ENCODE measurements at places on chromosomes 4 and X.
A peak's percentile ranks its signal among the peaks of the same experiment; 100 is the strongest.

GRCh38 chr4:21948347-21949072 is at the start of gene KCNIP4:
KCNIP4 (minus strand) TSS chr4:21948772.
- H3K27me3 ChIP-seq, result peaks cover 19% of the 10 kb centered on the region
- H3K36me3 ChIP-seq, result no peaks in the 10 kb centered on the region
- H3K4me3 ChIP-seq, result peak within 1 kb of the TSS; percentile 16
- no peak for DNase-seq
- no peak within 1 kb of the TSS for H3K27ac ChIP-seq

DNA sequence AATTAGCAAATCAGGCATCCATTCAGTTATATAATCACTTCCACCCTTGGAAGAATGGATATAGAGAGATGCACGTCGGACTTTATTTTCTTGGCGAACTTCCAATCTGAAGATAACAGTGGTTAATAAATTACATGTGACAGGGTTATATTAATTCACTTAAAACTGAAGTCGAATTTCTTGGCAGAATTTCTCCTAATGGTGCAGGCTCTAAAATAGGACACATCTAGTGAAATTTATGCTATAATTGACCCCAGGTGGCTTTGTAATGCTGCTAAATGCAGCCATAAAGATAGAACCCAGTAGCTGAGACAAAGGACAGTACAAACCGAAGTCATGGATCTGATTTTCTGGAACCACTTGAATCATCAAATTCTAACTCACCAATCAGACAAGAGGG is 20.8 kb upstream of the SLC10A4 start:
- no peak for DNase-seq
- H3K36me3 ChIP-seq, result no peaks in the 10 kb centered on the region
- peaks cover 13% of the 10 kb centered on the region for H3K27me3 ChIP-seq
- H3K4me1 ChIP-seq, result no peaks in the 10 kb centered on the region
- no peak overlapping the region for H3K27ac ChIP-seq

- H3K4me1 ChIP-seq, result no peaks in the 10 kb centered on the region
- H3K27me3 ChIP-seq, result no peaks in the 10 kb centered on the region
- no peak overlapping the region for H3K27ac ChIP-seq
- no peaks in the 10 kb centered on the region for H3K36me3 ChIP-seq
- no peak for DNase-seq
Observed at GRCh38 chr4:5338531-5338930, 287.3 kb downstream of the STK32B start.

- no peaks in the 10 kb centered on the region for H3K36me3 ChIP-seq
- no peak overlapping the region for H3K27ac ChIP-seq
- no peak overlapping the region for H3K4me3 ChIP-seq
Observed at GRCh38 chr4:97038146-97038516, 1105.1 kb downstream of the STPG2 start.

- no peaks in the 10 kb centered on the region for H3K27me3 ChIP-seq
- peak; percentile 85 for DNase-seq
- no peaks in the 10 kb centered on the region for H3K36me3 ChIP-seq
- H3K4me1 ChIP-seq, result no peaks in the 10 kb centered on the region
- no peak overlapping the region for H3K4me3 ChIP-seq
- H3K27ac ChIP-seq, result no peak overlapping the region
Observed at GRCh38 chrX:136525738-136526606, 6.0 kb upstream of the VGLL1 start.

Measured in IMR-90 (cell line).